Upper lobe of left lung (tissue), 6 donors: ENCODE measurements at places on chromosomes 1 and 21. TPM values are rescaled to one million over a fixed set of nuclear protein-coding genes. Genes with fewer than 3 reads are reported as not detected.

CD5L gene
- 4.6 TPM for total RNA-seq

- H3K4me1 ChIP-seq = peaks cover 8% of the 10 kb centered on the region
- peaks cover 8% of the 10 kb centered on the region for H3K36me3 ChIP-seq
- no peak overlapping the region for H3K27ac ChIP-seq
These were observed 13.2 kb downstream of the KYAT3 start for GRCh38 chr1:88979054-88979748.

GRCh38 chr1:215526846-215527151 is 40.3 kb upstream of the KCTD3 start:
- H3K4me3 ChIP-seq = no peak overlapping the region
- H3K36me3 ChIP-seq = no peaks in the 10 kb centered on the region
- H3K4me1 ChIP-seq = no peaks in the 10 kb centered on the region
- no peak overlapping the region for H3K27ac ChIP-seq

DNA sequence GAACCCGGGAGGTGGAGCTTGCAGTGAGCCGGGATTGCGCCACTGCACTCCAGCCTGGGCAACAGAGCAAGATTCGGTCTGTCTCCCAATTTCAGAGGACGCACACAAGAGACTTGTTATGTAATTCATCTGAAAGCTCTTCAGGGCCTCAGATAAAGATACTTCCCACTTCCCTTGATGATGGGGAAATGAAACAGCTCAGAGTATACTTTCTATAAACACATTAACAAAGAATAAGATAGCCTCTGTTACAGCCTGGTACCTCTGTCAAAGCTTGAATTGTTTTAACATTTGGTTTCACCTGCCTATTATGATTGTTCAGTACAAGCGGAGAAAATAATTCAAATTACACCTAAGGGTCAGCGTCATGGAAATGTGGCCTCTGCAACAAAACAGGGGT is 622.9 kb upstream of the ADGRL4 start:
- no peak for DNase-seq
- no peaks in the 10 kb centered on the region for H3K36me3 ChIP-seq
- H3K4me1 ChIP-seq = no peaks in the 10 kb centered on the region
- H3K4me3 ChIP-seq = no peak overlapping the region
- H3K27ac ChIP-seq = no peak overlapping the region
- H3K27me3 ChIP-seq = no peaks in the 10 kb centered on the region

GRCh38 chr1:244778344-244778743 is 57.1 kb upstream of the COX20 start:
- H3K27ac ChIP-seq = no peak overlapping the region
- H3K27me3 ChIP-seq = no peaks in the 10 kb centered on the region
- DNase-seq = no peak
- H3K4me3 ChIP-seq = no peak overlapping the region

- H3K27me3 ChIP-seq = no peaks in the 10 kb centered on the region
- H3K27ac ChIP-seq = no peak overlapping the region
- no peaks in the 10 kb centered on the region for H3K4me1 ChIP-seq
- no peaks in the 10 kb centered on the region for H3K36me3 ChIP-seq
These were observed 25.4 kb downstream of the RGS4 start for GRCh38 chr1:163094589-163094988.

DNA sequence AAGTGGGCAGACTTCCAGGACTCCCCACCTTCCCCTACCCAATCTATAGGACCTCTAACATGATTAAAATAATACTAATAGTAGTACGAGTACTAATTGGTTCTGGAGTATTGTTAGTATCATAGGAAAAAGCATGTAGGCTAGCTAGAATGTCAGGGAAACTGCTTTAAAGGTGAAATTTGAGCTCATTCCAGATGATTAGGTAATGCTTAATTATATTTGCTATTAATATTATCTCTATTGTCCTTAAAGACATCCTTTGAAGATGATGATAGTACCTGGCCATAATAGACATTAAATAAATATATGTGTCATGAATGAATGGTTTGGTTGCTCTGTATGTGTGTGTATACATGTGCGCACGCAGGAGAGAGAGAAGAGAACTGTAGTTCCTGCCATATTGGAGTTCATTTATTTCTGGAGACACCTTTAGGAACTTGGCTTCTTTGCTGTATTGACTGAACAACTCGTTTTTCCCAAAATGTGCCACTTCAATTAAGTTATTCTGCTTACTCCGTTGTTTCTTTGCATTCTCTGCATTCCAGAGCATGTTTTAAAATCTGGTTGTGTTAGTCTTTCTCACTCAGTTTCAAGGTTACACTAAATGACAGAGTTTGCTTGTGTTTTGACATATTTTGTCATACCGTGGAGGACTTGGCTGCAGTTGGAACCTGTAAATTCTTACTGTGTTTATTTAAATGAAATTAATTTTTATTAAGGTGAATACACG is 117.1 kb downstream of the OSBPL9 start:
- H3K4me1 ChIP-seq = peaks cover 60% of the 10 kb centered on the region
- peak overlapping the region; percentile 32 for H3K27ac ChIP-seq
- H3K36me3 ChIP-seq = no peaks in the 10 kb centered on the region
- no peaks in the 10 kb centered on the region for H3K27me3 ChIP-seq
- H3K4me3 ChIP-seq = no peak overlapping the region

DNA sequence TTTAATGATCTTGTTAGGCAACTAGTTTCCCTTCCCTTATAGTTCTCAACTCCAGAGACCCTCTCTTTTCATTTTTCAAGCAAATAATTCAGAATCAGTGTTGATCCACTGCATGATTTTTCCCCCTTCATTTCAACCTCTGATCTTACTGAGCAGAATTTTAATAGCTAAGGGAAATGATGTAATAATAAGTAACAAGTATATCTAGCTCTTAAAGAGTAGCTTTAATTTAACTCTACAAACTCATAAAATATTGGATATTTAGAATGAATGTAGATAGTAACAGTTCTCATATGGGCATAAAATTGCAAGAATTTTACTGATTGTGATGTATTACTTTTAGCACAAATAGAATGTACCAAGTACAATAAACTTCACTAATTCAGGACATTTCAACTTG is 130.2 kb downstream of the NR5A2 start:
- H3K27ac ChIP-seq = no peak overlapping the region
- H3K4me3 ChIP-seq = no peak overlapping the region
- no peaks in the 10 kb centered on the region for H3K27me3 ChIP-seq
- no peak for DNase-seq
- no peaks in the 10 kb centered on the region for H3K36me3 ChIP-seq

DNA sequence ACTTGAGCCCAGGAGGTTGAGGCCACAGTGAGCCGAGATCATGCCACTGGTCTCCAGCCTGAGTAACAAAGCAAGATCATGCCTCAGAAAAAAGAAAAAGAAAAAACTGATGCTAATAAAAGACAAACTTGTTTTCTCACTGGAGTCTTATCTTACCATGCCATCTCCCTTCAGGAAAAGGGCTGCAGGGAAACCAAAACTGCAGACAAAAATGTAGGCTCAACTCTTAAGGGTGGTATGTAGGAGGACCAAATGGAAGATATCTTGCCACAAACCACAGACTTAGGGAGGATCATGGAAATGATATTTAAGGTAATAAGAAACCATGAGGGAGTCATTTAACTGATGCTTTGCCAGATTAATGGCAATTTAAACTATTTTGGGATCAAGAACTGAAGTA is 32.9 kb downstream of the UROD start:
- no peak for DNase-seq
- H3K4me1 ChIP-seq = no peaks in the 10 kb centered on the region
- H3K27me3 ChIP-seq = no peaks in the 10 kb centered on the region
- H3K27ac ChIP-seq = no peak overlapping the region
- H3K36me3 ChIP-seq = no peaks in the 10 kb centered on the region
- H3K4me3 ChIP-seq = no peak overlapping the region

GRCh38 chr21:25313829-25314228 is 293.5 kb downstream of the MRPL39 start:
- H3K4me1 ChIP-seq = no peaks in the 10 kb centered on the region
- H3K4me3 ChIP-seq = no peak overlapping the region
- H3K27me3 ChIP-seq = no peaks in the 10 kb centered on the region

DNA sequence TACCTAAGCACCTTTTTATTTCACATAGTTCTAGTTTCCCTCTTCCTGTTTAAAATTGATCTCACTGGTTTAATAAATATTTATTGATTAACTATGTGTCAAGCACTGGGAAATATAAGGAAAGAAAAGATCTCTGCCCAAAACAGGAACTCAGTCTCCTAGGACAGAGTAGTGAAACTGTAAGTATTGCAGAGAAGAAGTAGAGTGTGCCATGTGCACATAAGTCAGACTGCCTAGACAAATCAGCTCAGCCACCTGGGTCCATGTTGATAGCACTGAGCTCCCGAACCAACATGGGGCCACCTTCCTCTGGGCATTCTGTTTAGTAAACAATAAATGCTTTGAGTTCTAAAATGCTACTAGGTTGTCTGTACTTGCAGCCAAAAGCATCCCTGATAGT is 9.8 kb upstream of the SSX2IP start:
- H3K4me3 ChIP-seq = no peak overlapping the region
- no peak overlapping the region for H3K27ac ChIP-seq
- H3K36me3 ChIP-seq = no peaks in the 10 kb centered on the region
- no peak for DNase-seq
